ENCODE measurements at places on chromosomes 1 and 21.

DNA sequence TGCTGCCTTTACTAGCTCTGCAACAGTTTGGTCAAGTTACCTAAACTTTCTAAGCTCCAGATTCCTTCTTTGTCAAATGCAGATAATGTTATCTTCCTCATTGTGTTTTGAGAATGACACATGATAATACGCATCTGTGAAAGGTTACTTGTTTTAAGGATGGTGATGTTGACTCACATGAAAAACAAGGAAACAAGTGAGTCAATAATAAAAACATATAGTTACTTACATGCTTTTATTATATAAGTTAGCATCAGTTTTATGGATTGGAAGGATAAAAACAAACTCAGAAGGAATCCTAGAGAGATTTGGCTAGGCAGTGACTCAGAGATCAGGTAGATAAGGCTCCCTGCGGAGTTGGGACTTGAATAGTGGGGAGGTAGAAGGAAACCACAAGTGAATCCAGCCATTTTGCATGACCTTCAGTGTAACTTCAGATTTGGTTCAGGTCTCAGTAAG, 144.6 kb downstream of the LMO4 start:
- DNase-seq = no peak

GRCh38 chr1:110708974-110709440, 34.3 kb upstream of the KCNA3 start:
- no peak for DNase-seq

DNA sequence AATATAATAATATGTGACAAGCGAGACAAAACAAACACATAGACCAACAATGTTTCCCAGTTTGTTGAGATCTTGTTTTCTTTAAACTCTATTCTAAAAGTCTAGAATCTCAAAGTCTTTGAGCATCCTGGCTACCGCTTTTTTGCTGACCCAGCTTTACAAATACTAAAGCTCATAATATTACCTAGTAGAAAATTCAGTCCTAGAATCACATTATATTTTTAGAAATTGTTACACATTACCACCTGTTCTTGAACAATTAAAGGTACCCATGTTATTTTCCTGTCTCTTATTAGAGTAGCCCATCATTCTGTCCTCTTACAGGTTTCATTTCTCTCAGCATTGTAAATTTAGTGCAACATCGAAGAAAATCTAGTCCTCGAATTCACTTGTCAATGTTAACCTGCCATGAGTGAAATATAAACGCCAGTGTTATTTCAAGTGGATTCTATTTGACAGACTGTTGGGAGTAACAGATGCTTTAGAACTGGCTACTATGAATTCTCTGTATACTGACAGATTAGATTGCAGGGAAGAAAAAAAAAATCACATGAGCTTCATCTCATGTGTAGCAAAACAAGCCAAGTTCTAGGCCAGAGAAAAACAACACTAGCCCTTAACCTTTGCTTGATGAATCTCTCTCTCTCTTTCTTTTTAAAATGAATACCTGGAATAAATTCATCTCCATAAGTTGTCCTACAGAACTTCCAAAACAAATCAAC, 851.2 kb upstream of the ADAMTS5 start:
- no peak for DNase-seq

GRCh38 chr1:119133987-119134386, 6.5 kb downstream of the WARS2 start:
- DNase-seq = no peak

GRCh38 chr1:7524341-7525337, 246.5 kb upstream of the VAMP3 start:
- DNase-seq = no peak

- peak; percentile 79 for DNase-seq
These were observed at the start of gene PTPRF for GRCh38 chr1:43530483-43531106. Gene PTPRF (plus strand): TSS chr1:43530883. CDS start chr1:43545076, 14,193 bp downstream.

GRCh38 chr21:44328242-44328895, 10.8 kb downstream of the CFAP410 start:
- no peak for DNase-seq

DNA sequence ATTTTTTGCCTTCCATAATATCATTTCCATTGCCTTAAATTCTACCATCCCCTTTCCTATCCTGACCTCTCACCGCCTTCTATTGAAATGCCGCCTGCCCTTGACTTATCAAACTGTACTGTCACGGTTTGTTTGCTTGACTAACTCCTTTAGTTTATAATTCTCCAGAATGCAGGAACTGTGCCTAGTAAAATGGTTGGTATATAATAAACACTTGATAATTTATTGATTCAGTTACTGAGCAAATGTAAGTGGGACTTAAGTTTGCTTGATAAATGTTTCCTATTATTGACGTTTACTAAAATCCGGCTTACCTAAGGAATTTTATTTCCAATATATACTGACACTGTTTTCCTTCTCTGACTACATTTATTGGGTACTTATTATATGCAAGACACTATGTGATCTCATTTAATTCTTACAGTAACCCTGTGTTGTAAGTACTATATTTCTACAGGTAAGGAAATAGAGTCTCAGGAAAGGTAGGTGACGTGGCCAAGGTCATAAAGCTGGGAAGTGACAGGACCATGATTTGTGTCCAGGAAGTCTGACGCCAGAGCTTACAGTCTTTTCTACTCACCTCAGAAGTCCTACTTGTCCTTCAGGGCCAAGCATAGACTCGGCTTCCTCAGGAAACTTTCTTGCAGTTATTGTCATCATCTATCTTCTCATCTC, 35.7 kb downstream of the DPT start:
- DNase-seq = no peak

DNA sequence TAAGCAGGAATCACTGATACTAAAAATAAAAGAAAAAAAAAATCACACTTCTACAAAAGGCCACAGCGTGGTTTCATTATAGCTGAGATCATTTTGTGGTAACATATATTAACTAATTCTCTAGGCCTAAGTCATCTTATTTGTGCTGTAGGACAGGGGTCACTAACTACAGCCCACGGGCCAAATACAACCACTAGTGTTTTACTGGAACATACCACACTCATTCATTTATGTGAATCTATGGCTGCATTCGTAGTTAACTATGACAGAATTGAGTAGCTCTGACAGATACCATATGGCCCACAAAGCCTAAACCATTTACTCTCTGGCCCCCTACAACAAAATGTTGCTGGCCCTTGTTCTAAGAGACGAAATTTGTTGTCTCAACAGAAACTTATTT, 224.4 kb downstream of the VAV3 start:
- DNase-seq = no peak

DNA sequence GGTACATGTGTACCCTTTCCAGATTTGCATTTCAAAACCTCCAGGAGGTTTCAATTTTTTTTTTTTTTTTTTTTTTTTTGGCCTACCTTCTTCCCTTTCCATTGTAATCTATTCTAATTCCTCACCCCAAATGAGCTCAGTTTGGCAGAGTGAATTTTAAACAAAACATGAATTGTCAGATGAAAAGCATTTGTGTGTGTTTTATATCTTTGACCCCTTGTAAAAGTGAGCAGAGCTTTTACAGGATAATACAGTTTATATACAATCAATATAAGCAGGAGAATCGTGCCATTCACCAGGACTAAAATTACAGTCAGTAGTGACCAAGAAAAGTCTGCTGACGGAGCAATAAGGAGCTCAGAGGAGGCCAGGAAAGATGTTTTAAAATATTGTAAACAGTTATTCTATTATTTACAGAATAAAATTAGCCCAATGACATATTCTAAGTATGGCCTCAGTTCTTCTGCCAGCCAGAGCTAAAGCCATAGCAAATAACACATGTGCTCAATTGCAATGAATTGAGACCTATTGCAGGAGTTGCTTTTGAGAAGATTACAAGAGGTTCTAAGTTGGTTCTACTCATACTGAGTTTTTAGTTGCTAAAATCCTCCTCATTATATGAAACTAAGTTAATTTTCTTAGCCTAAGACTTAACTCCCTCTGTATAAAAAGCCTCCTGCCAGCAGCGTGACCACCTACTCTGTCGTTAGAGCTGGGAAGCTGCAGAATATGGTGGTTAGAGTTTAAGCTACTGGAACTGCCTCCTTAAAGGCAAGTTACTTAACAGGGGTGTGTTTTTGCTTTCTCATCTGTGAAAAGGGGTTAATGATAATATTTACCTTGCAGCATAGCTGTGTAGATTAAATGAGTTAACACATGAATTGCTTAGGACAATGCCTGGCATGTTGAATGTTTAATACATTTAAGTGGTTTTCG, 50.8 kb upstream of the ZNF326 start:
- no peak for DNase-seq

DNA sequence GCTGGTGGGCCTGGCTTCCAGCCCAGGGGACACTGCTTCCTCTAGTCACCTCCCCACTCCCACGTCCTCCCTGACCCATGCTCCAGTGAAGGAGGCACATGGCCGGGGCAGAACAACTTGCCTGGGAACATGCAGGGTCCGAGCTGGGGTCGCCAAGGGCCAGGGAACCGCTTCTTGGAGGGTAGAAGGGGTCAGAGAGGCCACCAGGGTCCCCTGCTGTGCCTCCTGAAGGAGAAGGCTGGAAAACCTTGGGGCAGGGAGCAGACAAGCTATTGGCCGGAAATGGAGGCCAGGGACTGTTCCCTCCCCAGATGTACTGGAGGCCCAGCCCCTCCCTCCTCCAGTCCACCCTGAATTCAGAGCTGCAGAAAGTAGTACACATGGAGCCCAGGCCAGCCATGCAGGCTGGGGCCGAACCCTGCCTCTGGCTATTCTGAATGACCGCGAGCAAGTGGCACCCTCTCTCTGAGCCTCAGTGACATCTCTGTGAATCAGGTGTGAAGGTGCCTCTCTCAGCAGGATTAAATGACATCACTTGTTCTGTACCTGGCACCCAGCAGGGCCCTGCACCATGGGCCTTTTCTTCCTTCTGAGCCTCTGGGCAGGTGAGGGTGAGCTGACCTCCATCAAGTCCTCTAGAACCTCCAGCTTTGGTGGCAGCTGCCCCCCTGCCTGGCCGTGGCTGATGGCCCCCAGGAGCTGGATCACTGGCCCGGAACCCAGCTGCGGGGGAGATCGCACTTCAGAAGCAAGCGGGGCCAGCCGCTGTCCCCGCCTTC, 15.7 kb downstream of the SPOCD1 start:
- DNase-seq = peak; percentile 34

DNA sequence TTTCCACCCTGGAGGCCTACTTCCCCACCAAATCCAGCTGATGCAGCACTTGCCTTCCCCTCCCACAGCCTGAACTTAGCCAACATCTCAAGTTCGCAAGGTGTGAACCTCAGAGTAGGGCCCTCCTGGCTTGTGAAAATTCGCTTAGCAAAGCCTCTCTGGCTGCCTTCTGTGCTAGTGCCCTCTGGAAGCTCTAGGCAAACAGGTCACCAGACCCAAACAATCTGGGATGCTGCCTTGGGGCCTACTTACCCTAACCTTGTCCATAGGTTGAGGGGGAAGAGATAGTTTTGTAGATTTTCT, 30.3 kb upstream of the TRABD2B start:
- DNase-seq = no peak

DNA sequence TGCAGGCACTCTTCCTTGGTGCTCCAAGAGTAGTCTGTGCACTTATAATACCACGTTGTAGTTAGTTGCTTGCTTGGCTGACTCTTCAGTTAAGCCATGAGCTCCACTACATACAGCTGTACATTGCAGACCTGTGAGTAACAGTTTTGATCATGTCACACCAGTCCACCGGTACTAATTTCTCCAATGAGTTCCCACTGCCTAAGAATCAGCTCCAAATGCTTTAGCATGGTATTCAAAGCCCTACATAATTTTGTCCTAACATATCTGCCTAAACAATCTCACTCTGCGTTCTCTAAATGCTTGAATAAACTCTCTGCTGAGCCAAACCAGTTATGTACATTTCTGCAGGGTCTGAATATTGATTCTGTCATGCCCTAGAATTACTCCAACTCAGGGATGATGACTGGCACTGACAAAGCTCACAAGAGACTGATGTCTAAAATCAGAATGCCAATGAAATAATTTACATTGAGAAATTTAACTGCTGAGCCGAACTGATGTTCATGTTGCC, 200.7 kb downstream of the LHX8 start:
- no peak for DNase-seq

DNA sequence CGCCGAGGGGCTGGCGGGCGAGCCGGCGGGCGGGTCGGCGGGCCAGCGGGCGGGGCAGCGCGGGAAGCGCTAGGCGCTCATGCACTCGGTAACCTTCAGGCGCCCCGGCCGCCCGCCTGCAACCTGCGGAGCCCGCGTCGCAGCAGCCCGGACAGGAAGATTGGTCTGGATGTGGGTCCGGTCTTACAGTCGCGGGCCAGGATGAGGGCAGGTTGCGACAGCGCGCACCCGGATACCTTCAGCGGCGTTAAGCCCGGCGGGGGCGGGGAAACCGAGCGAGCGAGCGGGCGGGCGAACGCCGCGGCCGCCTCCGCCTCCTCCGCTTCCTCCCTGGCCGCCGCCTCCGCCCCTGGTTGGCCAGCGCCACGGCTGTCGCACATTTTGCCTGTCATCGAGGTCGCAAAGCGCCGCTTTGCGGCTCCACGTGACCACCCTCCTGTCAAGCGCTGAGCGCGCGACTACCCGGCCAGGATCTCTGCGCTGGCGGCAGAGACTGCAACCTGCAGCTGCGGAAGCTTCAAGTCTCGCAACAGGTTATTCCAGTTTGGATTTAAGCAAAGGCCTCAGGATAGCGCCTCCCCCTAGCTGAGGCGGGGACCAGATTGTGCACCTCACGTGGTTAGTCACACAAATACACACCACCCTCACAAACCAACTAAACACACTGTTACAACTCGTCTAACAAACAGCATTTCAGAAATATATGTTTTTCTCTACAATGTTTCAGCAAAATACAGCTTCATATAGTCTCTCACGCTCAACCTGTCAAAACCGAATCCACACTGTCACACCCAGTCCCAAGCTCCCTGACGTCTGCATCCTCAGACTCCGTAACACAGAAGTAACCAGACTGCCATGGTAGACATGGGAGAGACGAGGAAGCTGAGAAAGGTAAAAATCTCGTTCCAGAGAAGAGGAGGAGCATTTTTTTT, at the start of gene FAF1:
Gene FAF1 (minus strand): TSS at position 355 of the 932 bp plus-strand sequence. CDS start 456 bp downstream, outside the sequence.
- peak; percentile 97 for DNase-seq

GRCh38 chr1:242425232-242425631, 99.3 kb downstream of the PLD5 start:
- no peak for DNase-seq

DNA sequence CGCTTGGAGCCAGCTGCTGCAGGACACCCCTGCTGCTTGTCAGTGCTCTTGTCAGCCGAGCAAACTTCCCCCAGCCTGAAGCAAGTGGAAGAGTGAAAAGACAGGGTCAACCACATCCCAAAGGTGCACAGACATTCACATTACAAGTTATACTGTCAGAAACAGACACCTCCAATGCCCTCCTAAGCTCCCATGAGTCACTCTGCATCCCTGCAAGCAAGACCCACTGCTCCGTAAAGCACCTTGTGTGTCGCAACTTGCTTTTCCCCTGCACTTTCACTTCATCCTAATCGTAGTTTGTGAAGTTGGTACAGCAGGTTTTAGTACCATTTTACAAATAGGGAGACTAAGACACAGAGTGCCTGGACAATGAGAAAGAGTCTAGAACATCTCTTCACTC, 51.1 kb downstream of the KCNH1 start:
- no peak for DNase-seq
